Thoracic aorta (tissue), 2 donors: ENCODE measurements at places on chromosomes 1 and 21.

- H3K4me1 ChIP-seq = peaks cover 91% of the 10 kb centered on the region
- H3K36me3 ChIP-seq = no peaks in the 10 kb centered on the region
- no peak for DNase-seq
- no peak overlapping the region for H3K4me3 ChIP-seq
Measured at GRCh38 chr1:16374266-16374665, 7.2 kb downstream of the SZRD1 start.

DNA sequence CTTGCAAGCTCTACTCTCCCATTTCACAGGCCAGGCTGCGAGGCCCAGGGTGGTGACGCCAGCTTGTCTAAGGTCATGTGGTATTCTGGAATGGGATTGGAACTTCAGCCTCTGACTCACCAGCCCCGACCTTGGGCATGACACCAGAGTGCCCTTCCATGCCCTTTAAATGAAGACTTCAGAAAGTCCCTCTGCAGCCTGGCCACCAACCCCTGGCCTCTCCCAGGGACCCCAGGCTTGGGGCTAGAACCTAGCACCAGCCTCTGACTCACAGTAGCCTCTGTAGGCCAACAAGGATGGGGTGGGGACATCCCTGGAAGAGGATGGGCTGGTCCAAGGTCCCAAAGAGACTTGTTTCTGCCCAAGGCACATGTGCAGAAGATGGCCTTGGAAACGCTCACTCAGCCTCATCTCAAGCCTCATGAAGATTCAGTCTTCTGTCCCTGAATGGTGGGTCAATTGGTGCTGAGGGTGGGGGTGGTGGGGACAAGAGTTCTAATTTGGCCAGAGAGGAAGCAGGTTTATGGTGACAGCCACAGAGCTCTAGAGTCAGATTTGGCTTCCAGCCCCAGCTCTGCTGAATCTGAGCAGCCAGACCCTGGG is 36.1 kb upstream of the RUNX3 start:
- H3K36me3 ChIP-seq = no peaks in the 10 kb centered on the region
- no peak for DNase-seq
- no peaks in the 10 kb centered on the region for H3K27me3 ChIP-seq
- H3K4me1 ChIP-seq = no peaks in the 10 kb centered on the region
- no peak overlapping the region for H3K27ac ChIP-seq

DNA sequence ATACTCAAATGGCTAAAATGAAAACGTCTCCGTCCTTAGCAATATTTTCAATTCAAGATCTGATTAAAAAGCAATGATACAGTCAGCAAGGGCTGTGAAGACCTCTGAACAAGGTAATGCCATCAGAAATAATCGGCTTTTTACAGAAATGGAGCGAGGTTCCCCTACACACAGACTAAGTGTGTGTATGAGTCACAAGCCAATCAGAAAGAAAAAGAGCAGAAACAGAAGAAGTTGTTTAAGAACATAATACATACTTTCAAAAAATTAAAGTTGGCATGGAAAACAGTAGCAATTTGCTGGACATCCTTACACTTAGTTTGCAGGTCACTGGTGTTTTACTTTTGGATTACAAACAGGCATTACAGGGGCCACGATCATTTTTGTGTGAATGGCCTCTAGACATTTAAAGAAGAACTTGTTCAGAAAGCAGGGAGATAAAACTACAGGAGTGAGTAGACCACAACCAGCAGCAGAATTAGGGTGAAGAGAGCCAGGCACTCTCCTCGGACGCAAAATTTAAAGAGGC is 350.0 kb upstream of the RUNX1 start:
- no peaks in the 10 kb centered on the region for H3K27me3 ChIP-seq
- H3K27ac ChIP-seq = no peak overlapping the region
- no peaks in the 10 kb centered on the region for H3K4me1 ChIP-seq
- H3K4me3 ChIP-seq = peak overlapping the region; percentile 13

DNA sequence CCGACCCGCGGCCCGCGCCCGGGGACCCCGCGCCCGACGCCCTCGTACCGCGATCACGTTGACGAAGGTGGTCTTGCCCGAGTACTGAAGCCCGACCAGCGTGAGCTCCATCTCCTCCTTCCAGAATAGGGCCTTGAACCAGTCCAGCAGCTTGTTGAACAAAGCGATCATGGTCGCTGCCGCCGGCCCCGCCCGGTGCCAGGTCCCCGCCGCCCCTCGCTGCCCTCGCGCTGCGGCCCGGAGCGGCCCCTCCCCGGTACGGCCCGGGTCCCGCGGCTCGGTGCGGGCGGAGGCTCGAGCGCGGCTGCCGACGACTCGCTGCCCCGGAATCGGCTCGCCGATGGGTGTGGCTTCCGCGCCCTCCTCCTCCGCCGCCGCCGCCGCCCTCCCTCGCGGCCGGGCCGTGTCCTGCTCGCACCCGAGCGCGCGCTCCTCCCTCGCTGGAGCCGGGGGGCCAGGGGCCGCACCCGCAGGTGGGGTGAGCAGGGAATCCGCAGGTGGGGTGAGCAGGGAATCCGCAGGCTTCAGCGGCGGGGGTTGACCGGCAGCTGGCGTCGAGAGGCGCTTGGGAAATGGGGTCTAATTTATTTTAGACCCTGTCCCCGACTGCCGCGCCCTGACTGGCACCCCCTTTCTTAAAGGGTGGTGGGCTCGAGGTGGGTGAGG is at the start of gene ARL8A:
Gene ARL8A (minus strand): TSS at position 336 of the 666 bp plus-strand sequence. CDS start 165 bp downstream, at position 171.
- peaks cover 6% of the 10 kb centered on the region for H3K4me1 ChIP-seq
- DNase-seq = no peak
- H3K36me3 ChIP-seq = no peaks in the 10 kb centered on the region
- H3K27ac ChIP-seq = peak within 1 kb of the TSS; percentile 86

- H3K4me3 ChIP-seq = no peak overlapping the region
- no peak overlapping the region for H3K27ac ChIP-seq
- no peaks in the 10 kb centered on the region for H3K4me1 ChIP-seq
Measured at GRCh38 chr1:175713381-175713780, 30.0 kb downstream of the TNR start.

GRCh38 chr1:1442069-1442770 is 6.7 kb downstream of the VWA1 start:
- no peaks in the 10 kb centered on the region for H3K36me3 ChIP-seq
- no peak for DNase-seq
- no peaks in the 10 kb centered on the region for H3K27me3 ChIP-seq
- H3K4me3 ChIP-seq = no peak overlapping the region
- peaks cover 2% of the 10 kb centered on the region for H3K4me1 ChIP-seq
- no peak overlapping the region for H3K27ac ChIP-seq

- peaks cover 9% of the 10 kb centered on the region for H3K36me3 ChIP-seq
- peaks cover 18% of the 10 kb centered on the region for H3K4me1 ChIP-seq
- peak within 1 kb of the TSS; percentile 98 for H3K27ac ChIP-seq
Measured at GRCh38 chr1:46340404-46341221, at the start of gene NSUN4. TSS of gene NSUN4 (plus strand) at chr1:46340807. CDS start at chr1:46340827, 20 bp downstream.

DNA sequence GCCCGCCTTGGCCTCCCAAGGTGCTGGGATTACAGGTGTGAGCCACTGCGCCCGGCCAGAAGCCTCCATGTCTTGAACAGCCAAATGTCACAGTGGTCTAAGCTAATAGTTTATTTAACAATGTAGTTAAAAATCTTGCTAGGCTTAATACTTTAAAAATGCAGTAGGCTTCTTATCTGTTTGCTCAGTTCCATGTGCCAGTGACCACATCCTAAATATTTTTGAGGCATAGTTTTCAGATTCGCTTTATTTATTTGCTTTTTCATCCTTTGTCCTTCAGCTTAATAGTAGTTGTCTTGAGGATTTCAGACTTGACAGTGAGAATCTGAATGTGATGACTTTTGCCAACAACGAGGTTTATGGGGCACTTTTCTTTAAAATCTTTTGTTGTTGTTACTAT is 59.9 kb upstream of the PRRX1 start:
- DNase-seq = no peak
- no peaks in the 10 kb centered on the region for H3K36me3 ChIP-seq
- H3K4me3 ChIP-seq = no peak overlapping the region
- H3K4me1 ChIP-seq = no peaks in the 10 kb centered on the region
- H3K27ac ChIP-seq = no peak overlapping the region

DNA sequence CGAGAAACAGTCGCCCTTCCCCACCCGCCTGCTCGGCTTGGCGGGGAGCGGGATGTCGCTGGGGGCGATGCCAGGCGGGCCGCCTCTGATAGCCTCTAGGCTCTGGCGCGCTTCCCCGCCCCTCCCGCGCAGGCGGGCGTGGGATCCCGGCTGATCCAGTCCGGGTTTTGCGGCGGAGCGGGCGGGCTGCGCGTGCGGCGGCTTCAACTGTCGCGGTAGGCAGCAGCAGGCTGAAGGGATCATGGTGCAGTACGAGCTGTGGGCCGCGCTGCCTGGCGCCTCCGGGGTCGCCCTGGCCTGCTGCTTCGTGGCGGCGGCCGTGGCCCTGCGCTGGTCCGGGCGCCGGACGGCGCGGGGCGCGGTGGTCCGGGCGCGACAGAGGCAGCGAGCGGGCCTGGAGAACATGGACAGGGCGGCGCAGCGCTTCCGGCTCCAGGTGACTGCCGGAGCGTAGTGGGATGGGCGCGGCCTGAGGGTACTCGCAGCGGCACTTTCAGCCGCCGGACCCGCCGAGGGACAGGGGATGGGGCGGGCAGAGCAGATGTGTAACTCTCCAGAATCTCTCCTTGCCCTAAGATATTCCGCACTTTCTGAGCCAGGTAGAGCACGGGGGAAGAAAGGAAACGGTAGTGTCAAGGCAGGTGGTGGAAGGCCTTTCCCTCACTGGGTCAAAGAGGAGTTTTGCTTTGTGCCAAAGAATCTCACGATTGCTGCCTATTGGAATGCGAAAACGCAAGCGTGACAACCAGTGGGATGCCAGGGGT is at the start of gene FAAH:
Gene FAAH (plus strand): TSS at position 210 of the 764 bp plus-strand sequence. CDS start 32 bp downstream, at position 242.
- no peak within 1 kb of the TSS for H3K27ac ChIP-seq
- H3K36me3 ChIP-seq = no peaks in the 10 kb centered on the region

- H3K27me3 ChIP-seq = no peaks in the 10 kb centered on the region
- H3K27ac ChIP-seq = no peak overlapping the region
- no peaks in the 10 kb centered on the region for H3K36me3 ChIP-seq
- peaks cover 29% of the 10 kb centered on the region for H3K4me1 ChIP-seq
- no peak for DNase-seq
- H3K4me3 ChIP-seq = no peak overlapping the region
Measured at GRCh38 chr1:94917251-94917650, 9.7 kb downstream of the CNN3 start.

GRCh38 chr1:24779689-24780464 is 34.6 kb downstream of the CLIC4 start:
- no peak for DNase-seq
- no peak overlapping the region for H3K4me3 ChIP-seq
- H3K27ac ChIP-seq = peak overlapping the region; percentile 62
- H3K36me3 ChIP-seq = no peaks in the 10 kb centered on the region
- H3K27me3 ChIP-seq = no peaks in the 10 kb centered on the region

- H3K4me1 ChIP-seq = no peaks in the 10 kb centered on the region
- no peak overlapping the region for H3K27ac ChIP-seq
- H3K36me3 ChIP-seq = no peaks in the 10 kb centered on the region
Measured at GRCh38 chr21:43467785-43468184, 40.9 kb upstream of the SIK1 start.

GRCh38 chr1:109466125-109466451 is 258 bp upstream of the SYPL2 start:
- no peak for DNase-seq
- H3K4me1 ChIP-seq = no peaks in the 10 kb centered on the region
- peak overlapping the region; percentile 84 for H3K4me3 ChIP-seq
- no peaks in the 10 kb centered on the region for H3K27me3 ChIP-seq

GRCh38 chr1:216566641-216567205 is 143.5 kb upstream of the USH2A start:
- no peaks in the 10 kb centered on the region for H3K27me3 ChIP-seq
- DNase-seq = no peak
- no peaks in the 10 kb centered on the region for H3K36me3 ChIP-seq
- H3K4me3 ChIP-seq = no peak overlapping the region

- no peak overlapping the region for H3K4me3 ChIP-seq
- H3K4me1 ChIP-seq = no peaks in the 10 kb centered on the region
- no peaks in the 10 kb centered on the region for H3K27me3 ChIP-seq
- no peaks in the 10 kb centered on the region for H3K36me3 ChIP-seq
- DNase-seq = no peak
Measured at GRCh38 chr1:36786425-36786824, 247.9 kb downstream of the GRIK3 start.

DNA sequence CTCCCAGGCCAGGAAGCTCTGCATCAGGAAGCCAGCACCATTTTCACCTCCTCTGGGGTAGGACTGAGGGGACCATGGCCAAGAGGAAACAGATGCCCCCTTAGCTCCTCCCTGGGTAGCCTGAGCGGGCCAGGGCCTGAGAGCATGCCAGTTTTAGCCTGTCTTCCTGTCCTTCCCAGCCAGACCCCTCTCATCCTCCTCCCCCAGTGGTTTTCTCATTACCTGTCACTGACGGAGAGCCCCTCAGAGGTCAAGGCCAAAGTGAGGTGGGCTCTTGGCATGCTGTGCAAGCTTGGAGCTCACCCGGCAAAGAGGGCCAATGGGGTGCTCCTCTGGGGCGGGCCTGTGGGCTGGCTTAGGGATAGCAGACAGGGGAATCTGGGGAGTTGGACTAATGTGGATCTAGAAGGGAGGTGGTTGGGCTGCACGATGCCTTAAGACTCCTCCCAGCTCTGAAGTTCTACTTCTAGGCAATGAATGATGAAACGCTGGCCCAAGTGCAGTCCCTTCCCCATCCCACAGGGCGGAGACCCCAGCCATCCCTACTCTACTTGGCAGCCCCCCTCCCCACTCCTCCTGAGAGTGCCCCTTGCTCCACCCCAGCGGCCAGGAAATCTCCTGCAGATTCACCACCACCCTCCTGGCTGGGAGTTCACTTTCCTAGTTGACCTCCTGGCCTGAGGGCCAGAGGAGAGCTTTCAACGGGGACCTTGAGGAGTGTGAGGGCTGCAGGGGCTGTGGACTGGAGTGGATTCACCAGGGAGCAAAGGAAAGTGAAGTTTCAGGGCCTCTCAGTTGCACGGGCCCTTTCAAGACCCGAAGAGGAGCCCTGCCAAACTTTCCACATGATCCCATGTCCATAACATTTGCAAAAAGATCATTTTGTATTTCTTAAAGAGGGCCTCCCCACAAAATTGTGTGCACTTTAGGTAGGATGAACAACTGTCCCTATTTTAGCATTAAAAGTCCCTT is 9.4 kb upstream of the LMNA start:
- no peak for DNase-seq
- no peaks in the 10 kb centered on the region for H3K36me3 ChIP-seq
- H3K4me3 ChIP-seq = peak overlapping the region; percentile 64
- H3K4me1 ChIP-seq = peaks cover 65% of the 10 kb centered on the region
- H3K27me3 ChIP-seq = no peaks in the 10 kb centered on the region

GRCh38 chr1:64881281-64881680 is 85.1 kb downstream of the JAK1 start:
- H3K4me3 ChIP-seq = no peak overlapping the region
- no peak overlapping the region for H3K27ac ChIP-seq
- H3K4me1 ChIP-seq = no peaks in the 10 kb centered on the region
- no peak for DNase-seq
- peaks cover 21% of the 10 kb centered on the region for H3K36me3 ChIP-seq
- no peaks in the 10 kb centered on the region for H3K27me3 ChIP-seq

DNA sequence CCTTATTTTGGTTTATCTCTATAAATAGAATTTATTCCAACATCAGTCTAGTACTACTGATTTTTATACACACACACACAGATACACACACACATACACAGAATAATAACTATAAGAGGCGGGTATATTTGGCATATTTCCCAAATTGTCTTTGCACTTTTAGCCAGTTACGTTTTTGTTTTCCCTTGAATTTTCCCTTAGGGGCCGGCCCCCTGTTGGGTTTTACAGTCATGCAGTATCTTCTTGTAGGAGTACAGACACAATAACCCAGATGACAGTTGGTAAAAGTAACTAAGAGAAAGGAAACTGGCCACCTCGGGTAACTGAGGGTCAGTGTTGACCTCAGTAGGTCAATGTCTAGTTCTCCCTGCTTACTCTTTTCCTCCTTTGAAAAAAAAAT is 50.9 kb downstream of the DISP1 start:
- no peak overlapping the region for H3K27ac ChIP-seq
- no peaks in the 10 kb centered on the region for H3K4me1 ChIP-seq
- no peak for DNase-seq
- H3K27me3 ChIP-seq = no peaks in the 10 kb centered on the region
- H3K36me3 ChIP-seq = no peaks in the 10 kb centered on the region

- H3K4me3 ChIP-seq = no peak overlapping the region
- H3K4me1 ChIP-seq = no peaks in the 10 kb centered on the region
- H3K36me3 ChIP-seq = no peaks in the 10 kb centered on the region
Measured at GRCh38 chr1:235583511-235584001, 66.0 kb downstream of the GNG4 start.
